ENCODE measurements at places on chromosomes 2 and 18.

DNA sequence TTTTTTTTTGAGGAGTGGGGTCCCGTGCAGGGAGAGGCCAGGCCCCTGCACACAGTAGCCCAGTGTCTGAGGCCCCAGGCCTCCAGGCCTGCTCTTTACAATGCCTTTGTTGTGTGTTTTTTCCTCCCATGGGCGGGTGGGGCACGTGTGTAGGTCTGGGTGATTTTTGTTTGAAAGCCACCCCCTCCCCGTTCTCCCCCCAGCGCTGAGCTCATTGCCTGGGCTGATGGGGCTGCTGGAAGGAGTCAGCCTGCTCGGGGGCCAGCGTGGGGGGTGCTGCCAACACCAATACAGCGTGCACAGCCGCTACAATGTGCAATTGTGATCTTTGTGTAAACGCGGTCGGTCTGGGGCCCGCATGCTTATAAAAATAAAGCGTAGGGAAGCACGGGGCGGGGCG lies 142.7 kb downstream of the DYSF start:
- peak; percentile 83 for DNase-seq

- no peak for DNase-seq
These were observed 121.5 kb downstream of the WDSUB1 start for GRCh38 chr2:159165048-159165447.

DNA sequence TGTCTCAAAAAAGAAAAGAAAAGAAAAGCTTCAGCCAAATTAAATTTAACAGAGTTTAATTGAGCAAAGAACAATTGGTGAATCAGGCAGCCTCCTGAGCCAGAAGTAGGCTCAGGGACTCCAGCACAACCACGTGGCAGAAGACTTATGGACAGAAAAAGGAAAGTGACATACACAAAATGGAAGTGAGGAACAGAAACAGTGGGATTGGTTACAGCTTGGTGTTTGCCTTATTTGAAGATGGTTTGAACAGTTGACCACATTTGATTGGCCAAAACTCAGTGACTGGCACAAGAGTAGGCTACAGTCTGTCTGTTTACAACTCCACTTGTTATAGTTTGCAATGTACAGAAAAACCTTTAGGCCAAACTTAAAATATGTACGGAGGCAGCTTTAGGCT lies 83.1 kb downstream of the SOCS6 start:
- no peak for DNase-seq

GRCh38 chr2:214543386-214543955 lies 132.6 kb downstream of the VWC2L start:
- DNase-seq = no peak

DNA sequence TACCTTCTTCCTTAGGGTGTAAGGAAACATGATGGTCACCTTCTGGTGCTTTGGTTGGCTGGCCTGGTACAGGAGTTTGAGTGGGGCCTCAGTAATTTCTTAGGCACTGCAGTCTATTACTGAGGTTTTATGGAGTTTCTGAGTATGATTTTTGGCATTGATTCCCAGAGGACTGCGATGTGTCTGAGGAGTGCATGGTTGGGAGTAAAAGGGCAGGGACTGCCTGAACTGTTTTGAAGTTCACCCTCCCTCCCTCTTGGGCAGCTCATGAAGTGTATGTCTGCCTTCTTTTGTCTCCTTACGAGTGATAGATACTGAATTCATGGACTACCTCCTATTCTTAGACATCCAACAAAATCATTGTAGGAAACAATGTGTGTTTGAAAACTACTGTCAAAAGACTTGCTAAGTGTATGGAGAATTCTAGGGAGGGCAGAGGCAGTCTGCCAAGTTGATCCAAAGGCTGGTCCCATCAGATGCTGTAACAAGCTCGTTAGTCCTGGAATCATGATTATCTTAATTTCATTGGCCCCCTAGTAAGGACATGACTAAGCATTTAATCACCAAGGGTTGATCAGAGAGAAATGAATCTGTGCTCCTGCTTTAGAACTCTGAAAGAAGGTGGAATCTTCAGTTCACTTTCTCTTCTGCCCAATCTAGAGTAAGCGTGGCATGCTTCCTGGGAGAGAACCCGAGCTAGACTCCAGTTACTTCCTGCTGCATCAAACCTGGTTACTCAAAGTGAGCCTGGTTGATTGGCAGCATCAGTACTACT lies 26.5 kb downstream of the LYPD6B start:
- no peak for DNase-seq

DNA sequence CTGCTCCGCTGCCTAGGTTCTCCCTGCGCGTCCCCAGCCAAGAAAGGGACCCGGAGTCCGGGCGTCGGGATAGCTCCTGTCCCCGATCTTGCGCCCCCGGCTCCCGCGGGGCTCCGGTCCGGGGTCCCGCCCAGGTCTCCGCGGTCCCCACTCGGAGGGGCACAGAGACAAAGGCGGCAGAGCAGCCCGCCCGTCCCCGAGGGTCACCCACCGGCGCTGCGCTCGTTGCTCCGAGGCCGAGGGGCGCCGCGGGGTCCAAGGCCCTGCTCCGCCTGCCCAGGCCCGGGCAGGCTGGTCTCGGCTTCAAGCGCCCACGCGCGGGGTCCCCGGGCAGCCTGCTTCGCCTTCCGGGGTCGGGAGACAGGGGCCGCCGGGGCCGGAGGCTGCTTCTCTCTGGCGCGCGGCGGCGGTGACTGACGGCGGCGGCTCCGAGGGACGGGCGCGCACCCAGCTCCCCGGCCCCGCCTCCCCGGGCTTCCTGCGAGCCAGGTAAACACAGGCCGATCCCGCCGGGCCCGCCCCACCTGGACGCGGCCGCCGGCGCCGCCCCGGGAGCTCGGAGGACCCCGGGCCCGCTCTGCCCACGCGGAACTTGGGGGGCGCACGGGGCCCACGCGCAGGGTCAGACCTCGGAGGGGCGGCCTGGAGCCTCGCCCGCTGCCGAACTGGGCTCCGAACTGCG lies at the start of gene MBP:
Gene MBP, minus strand, starts transcription at position 415 of the 682 bp plus-strand sequence. CDS start 27,522 bp downstream, outside the sequence.
- peak; percentile 92 for DNase-seq

- DNase-seq = no peak
These were observed 1012.1 kb downstream of the CNTNAP5 start for GRCh38 chr2:125037135-125037653.

DNA sequence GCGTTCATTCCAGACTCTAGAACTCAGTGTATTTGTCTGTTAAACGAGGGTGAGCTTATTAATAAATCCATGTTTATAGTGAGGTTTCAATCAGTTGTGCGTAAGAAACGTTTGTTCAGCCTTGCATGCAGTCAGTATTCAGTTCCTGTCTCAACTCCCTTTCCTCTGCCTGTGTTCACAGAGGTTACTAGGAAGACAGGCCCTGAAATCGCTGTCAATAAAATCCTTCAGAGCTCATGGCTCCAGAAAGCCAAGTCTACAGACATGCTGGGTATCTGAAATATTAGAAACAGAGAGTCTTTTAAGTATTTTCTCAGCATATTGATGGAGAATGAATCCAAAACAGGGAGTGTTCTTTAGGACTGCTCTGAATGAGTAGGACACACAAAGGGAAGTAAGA lies 75.4 kb downstream of the KLF7 start:
- no peak for DNase-seq

DNA sequence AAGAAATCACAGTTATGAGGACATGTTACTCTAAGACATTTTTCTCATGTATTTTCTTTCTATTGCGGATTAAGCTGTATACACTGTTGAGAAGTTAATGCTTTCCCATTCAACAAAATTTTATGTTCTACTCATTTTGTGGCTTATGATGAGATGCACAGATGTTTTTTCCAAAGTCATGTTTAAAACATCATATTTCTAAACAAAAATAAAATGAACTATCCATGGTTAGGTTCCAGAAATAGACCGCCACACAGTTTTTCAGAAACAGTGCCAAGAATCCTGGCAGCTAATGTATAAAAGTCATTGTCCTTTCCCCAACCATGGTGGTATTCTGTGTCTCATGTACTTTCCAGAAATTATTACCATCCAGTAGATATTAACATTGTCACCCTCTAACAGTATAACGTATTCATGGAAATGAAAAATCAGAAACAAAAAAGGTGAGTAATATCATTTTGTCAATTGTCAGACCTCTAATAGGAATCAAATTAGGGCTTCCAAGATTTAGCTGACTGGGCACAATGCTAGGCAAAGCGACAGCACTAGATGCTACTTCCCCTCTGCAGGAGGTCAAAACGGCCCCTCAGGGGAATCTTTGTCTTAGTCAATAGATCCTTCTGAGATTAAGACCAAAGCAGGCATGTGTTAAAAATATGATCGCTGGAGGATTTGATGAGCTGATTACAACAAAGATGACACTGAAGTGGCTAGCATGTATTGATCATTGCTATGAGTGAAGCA lies 54.4 kb upstream of the ZNF397 start:
- no peak for DNase-seq

DNA sequence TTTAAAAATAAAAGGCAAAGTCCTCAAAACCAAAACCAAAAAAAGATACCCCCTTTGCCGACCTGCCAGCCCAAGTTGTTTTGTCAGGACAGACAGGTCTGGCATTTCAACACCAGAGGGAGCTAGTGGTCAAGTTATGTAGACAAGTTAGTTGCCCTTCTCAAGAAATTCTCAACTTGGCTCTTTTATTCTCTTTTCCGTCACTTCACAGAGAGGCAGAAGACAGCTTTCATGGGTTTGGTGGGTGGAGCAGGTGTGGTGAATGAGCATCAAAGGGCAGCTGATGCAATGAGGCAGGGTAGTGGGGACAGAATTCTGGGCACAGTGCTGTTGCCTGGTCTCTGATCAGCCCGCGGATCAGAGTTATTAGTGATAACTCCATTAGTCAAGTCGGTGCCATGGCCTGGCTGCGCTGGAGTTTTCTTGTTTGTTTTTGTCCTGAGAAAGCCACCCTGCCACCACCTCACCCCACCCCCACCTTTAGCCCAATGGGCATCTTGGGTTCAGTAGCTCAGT lies 303.7 kb upstream of the EPAS1 start:
- no peak for DNase-seq

DNA sequence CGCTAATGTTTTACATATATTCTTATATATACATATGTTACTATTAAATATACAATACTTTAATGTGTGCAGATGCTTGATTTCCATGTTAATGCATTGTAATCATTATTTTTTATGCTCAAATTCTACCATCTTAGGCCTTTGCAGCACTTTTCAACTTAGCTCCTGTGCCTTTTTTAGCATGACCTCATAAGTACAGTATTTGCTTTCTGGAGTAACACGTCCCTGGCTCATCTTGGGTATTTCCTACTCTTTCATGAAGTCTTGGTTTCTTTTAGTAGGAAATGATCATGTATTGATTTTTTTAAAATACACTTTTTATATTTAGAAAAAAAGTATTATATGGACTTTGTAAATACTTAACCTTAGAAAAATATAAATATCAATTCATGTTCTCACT lies 36.5 kb downstream of the CAB39 start:
- no peak for DNase-seq

- DNase-seq = no peak
These were observed 83.4 kb upstream of the B3GNT7 start for GRCh38 chr2:231312066-231312465.

- no peak for DNase-seq
These were observed 65.9 kb downstream of the AP1S3 start for GRCh38 chr2:223771475-223771874.

- no peak for DNase-seq
These were observed 19.0 kb downstream of the DIPK1C start for GRCh38 chr18:74438091-74438490.

- no peak for DNase-seq
These were observed 254.4 kb upstream of the HS6ST1 start for GRCh38 chr2:128573116-128573515.

DNA sequence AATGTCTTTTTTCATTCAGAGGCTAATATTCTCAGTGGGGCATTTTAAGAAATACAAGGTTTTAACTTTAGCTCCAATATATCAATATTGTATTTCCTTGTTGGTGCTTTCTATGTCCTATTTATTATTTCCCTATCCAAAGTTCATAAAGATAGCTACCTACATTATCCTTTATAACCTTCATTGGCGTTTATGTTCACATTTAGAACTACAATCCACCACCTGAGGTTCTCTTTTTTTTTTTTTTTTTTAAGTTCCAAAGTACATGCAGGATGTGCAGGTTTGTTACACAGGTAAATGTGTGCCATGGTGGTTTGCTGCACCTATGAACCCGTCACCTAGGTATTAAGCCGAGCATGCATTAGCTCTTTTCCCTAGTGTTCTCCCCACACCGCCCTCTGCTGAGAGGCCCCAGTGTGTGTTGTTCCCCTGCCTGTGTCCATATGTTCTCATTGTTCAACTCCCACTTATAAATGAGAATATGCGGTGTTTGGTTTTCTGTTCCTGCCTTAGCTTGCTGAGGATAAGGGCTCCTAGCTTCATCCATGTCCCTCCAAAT lies 694.6 kb downstream of the SUCLG1 start:
- DNase-seq = peak; percentile 32

GRCh38 chr2:55880416-55881143 lies 43.0 kb downstream of the EFEMP1 start:
- no peak for DNase-seq

DNA sequence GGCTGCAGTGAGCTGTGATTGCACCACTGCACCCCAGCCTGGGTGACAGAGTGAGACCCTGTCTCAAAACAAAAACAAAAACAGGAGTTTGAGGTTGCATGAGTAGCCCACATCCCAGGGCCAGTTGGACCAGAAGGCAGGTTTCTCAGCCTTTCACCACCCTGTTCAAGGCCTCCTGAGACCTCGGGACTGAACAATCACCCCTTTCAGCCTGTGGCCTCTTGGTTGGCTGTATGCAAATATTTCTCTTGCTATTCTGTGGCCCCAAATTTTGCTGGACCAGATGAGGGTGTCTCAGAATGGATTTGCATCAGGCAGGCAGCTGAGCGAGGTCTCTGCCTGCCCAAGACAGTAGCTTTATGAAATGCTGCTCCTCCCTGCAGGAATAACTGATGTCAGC lies 56.9 kb downstream of the DPYSL5 start:
- DNase-seq = no peak

DNA sequence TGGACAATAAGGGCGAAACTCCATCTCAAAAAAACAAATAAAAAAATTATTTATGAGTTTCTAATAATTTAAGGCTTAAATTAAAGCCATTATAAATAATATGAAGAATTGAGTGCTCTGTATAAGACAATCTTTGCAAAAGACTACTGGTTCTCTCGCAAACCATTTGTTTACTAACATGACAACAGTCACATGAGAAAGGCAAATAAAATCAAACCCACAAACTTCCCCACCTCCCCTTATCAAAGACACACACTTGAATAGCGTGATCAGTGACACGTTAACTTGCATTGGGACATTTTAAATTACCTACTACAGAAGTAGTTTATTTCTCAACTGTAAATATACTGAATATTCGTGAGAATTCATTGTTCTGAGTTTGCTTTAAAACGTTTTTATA lies 21.1 kb downstream of the RAB1A start:
- DNase-seq = no peak

DNA sequence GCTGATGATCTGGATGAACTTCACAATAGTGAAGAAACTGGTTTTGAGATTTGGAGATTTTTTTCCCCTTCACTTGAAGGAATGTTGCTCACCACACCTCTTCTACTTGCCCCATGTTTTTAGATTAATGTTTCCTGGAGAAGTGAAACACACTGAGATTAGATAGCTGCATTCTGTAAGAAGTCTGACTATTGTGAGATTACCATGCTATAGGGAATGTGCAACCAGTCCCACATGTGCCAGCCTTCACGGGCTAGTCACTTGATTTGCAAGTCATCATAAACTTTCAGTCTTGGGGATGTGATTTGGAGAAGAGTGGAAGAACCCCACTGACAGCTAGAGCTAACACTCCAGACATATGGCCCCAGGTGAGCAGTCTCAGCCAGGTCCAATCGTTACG lies 7.4 kb upstream of the CCNYL1 start:
- no peak for DNase-seq

Measured in posterior cingulate gyrus (tissue), 11 donors.